ENCODE measurements at places on chromosomes 6 and 20. TPM values are rescaled to one million over a fixed set of nuclear protein-coding genes. Genes with fewer than 3 reads are reported as not detected.

GRCh38 chr6:163329991-163330390, 84.5 kb upstream of the QKI start:
- no peak for DNase-seq

DNA sequence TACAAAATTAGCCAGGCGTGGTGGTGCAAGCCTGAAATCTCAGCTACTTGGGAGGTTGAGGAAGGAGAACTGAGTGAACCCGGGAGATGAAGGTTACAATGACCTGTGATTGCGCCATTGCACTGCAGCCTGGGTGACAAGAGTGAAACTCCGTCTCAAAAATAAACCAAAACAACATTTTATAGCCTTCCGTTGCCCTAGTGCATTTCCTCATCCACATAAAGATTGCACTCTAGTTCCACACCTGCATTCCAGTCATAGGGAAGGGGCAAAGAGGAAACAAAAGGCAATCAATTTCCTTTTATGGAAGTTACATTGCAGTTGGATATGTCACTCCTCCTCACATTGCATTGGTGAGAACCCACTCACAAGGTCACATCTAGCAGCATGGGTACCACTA, 182.7 kb upstream of the ARG1 start:
- DNase-seq = no peak

DNA sequence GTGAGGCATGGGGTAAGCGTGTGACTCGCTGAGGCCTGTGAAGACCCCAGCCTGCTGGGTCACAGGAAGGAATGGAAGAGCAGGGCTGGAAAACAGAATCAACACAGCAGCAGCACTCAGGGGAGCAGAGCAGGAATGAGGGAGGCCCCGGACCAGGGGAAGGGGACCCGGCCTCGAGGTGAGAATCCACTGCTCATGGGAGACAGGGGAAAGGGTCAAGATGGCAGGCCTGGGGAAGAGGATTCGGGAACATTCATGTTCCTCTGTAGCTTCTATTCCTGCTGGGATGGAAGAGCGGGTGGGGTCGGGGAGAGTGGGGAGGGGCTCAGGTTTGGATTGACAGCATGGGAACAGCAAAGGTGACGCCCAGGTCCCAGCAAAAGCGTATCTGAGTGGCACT, 59.4 kb downstream of the NPEPL1 start:
- no peak for DNase-seq

DNA sequence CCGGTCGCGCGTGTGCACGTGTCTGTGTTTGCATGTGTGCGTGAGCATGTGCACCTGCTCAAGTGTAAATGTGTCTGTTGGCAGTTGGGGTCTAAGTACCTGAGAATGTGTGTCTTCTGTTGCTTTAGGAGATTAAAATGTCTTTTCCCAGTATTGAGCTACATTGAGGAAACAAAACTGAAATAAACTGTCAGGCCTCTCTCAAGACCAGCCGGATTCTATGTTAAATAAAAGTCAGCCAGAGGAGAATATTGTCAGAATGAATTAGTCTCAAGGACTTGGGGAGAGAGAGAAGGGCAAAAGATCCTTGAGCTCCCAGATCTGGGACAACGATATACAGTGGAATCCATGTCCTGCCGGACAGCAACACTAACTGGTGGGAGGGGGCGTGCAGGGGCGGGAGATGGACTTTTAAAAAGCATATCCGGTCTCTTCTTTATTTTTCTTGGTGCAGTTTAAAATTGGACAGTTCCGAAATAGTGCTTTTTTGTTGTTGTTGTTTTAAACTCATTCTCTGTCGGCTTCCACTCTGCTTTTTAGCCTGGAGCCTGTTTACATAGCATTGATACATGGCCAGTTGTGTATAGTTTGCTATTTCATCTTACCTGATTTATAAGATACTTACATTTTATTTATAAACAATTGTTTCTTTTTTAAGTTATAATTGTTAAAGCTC, 3.3 kb upstream of the TBX18 start:
- DNase-seq = no peak

DNA sequence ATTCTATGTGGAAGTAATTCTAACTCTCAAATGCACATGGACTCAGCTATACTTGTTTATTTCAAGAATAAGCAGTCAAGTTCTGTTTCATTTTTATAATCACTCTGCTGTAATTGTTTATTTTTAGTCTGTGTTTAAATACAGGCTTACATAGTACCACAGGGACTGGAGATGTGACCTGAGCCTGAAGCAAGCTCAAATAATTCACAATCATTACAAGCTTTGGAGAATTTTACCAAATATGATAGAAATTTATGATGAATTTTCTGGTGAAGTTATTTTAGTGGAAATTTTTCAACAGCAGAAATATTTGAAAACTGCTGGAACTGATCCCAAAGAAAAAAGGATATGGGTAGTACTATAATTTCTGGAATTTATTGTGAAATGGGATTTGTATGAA, 41.6 kb upstream of the DSE start:
- DNase-seq = no peak

- no peak for DNase-seq
Measured at GRCh38 chr20:58981628-58982364, 740 bp downstream of the NELFCD start.

DNA sequence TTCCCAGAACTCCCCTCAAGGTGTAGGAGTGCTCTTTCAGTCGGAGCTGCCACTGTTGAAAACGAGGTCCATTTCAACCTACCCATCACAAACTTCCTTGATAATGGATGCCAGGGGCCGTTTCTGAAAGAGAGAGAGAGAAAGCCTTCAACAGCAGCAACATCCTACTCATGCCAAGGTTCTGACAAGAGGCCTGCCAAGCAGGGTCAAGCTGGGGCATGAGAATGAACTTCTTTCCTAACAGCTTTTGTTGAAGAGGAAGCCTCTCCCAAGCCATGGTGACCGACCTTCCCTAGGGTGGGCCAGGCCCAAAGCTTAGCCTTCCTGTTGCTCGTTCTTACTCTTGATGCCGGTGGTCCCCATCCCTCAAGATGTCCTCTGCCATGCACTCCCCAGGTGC, 12.4 kb downstream of the ELMO2 start:
- DNase-seq = no peak

- no peak for DNase-seq
Measured at GRCh38 chr6:133218852-133219251, 22.3 kb upstream of the EYA4 start.

GRCh38 chr6:44284121-44284520, 13.9 kb downstream of the TMEM151B start:
- no peak for DNase-seq

DNA sequence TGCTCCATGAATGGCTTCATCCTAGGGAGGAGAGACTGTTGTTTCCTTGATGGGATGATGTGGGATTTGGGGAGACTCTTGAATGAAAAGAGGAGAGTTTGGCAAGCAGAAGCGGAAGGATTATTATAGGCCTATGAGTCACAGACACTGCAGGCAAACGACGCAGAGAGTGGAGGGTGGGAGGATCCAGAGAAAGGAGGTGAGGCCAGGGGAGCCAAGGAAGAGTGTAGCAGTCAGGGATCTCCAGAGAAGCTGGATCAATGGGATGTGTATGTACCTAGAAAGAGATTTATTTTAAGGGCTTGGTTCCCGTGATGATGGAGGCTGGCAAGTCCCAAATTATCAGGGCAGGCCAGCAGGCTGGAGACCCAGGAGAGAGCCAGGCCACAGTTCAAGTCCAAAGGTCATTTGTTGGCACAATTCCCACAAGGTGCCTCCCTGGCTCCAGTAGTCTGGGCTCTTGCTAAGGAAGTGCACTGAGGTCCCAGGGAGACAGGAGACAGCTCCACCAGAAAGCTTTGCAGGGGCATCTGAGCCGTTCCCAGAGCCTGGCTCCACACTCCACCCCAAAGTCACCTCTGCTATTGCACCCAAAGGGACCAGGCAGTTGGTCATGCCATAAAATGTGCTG, 76.0 kb downstream of the ADTRP start:
- no peak for DNase-seq

GRCh38 chr6:99933129-99933528, 60.9 kb downstream of the MCHR2 start:
- DNase-seq = no peak

The LBP gene
- total RNA-seq = not detected

The ZBP1 gene
- total RNA-seq = not detected

The SSR1 gene
- total RNA-seq = 96.6 TPM

The SIRPD gene
- not detected for total RNA-seq

The PDYN gene
- 0.12 TPM for total RNA-seq

The CAGE1 gene
- 0.03 TPM for total RNA-seq

The SCRT2 gene
- total RNA-seq = not detected

The RPS6KA2 gene
- 14.3 TPM for total RNA-seq

The SLC18B1 gene
- total RNA-seq = 5.1 TPM

All from neural progenitor cell (in vitro differentiated cells).